IMR-90 (cell line): ENCODE measurements at places on chromosomes 11 and 22. TPM values are rescaled to one million over a fixed set of nuclear protein-coding genes. Genes with fewer than 3 reads are reported as not detected.

OPCML gene
- 0.11 and 2.6 TPM in 2 replicates for polyA plus RNA-seq

GTSE1 gene
- 15.6 and 17.1 TPM in 2 replicates for polyA plus RNA-seq

SCGB2A2 gene
- not detected in 2 replicates for polyA plus RNA-seq

RIC3 gene
- not detected in 2 replicates for polyA plus RNA-seq
